ENCODE measurements at places on chromosomes 13 and 19.

GRCh38 chr13:46536341-46536740 lies 16.6 kb upstream of the LRCH1 start:
- no peak for DNase-seq

- no peak for DNase-seq
Measured at GRCh38 chr13:71149498-71150363, 717.3 kb downstream of the DACH1 start.

DNA sequence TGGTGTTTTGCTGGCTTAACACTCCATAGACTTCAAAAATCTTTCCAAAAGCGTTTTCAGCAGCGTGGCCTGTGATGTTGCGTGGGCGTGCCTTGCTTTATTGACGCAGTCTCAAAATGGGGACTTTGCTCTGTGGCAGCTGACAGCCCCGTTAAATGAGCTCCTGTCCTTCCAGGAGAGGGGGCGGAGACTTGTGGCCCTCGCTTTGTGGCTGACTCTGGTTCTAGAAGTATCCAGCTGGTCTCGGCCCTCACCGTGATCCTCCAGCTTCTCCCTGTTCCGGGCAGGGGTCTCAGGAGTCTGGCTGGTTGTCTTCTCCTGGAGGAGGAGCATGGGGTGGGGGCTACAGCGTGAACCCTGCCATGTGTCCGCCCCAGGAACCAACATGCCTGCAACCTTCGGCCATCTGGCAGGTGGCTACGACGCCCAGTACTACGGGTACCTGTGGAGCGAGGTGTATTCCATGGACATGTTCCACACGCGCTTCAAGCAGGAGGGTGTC lies 8.4 kb upstream of the ZNF554 start:
- DNase-seq = no peak

- DNase-seq = no peak
Measured at GRCh38 chr19:38686530-38686888, 39.1 kb downstream of the ACTN4 start.
